ENCODE measurements at places on chromosomes 6 and 20.
A peak's percentile ranks its signal among the peaks of the same experiment; 100 is the strongest.

DNA sequence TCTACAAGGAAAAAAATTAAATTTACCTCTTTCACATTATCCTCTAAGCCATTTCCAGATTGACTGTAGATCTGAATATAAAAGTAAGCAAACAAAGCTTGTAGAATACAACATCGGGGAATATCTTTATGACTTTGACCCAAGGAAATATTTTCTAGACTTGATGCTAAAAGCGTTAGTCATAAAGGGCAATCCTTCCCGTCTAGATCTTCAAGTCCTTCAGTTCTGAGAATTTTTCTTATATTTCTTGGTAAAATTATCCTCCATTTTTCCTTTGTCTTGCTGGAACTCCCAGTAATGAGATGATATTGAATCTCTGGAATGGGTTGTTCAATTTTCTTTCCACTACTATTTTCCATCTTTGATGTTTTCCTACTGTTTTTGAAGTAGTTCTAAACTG, 77.8 kb upstream of the ZNF184 start:
- no peak for DNase-seq

DNA sequence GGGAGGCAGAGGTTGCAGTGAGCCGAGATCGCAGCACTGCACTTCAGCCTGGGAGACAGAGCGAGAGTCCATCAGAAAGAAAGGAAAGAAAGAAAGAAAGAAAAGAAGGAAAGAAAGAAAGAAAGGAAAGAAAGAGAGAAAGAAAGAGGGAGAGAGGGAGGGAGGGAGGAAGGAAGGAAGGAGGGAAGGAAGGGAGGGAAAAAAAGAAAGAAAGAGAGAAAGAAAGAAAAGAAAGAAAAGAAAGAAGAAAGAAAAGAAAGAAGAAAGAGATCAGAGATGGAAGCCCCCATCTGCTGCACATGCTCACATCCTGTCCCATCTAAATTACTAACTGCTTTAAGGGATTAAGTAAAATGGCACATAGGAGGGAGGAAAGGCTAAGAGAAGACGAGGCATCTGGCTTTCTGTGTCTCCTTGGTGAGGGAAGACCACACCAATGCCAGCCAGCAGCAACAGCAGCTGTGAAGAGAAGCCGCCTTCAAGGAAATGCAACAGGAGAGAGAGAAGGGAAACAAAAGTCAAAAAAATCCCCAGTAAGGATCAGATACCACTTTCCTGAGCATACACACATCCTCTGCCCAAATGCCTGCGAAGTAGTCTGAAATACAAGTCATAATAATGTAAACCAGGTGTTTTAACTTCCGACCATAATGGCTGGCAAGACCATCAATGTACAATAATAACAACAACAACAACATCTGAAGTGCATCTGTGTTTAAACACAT, 300.2 kb upstream of the JARID2 start:
- no peak for DNase-seq

- no peak for DNase-seq
These were observed 13.2 kb upstream of the SERPINB9 start for GRCh38 chr6:2916158-2916925.

GRCh38 chr6:4606821-4607704, 169.1 kb upstream of the CDYL start:
- DNase-seq = no peak

DNA sequence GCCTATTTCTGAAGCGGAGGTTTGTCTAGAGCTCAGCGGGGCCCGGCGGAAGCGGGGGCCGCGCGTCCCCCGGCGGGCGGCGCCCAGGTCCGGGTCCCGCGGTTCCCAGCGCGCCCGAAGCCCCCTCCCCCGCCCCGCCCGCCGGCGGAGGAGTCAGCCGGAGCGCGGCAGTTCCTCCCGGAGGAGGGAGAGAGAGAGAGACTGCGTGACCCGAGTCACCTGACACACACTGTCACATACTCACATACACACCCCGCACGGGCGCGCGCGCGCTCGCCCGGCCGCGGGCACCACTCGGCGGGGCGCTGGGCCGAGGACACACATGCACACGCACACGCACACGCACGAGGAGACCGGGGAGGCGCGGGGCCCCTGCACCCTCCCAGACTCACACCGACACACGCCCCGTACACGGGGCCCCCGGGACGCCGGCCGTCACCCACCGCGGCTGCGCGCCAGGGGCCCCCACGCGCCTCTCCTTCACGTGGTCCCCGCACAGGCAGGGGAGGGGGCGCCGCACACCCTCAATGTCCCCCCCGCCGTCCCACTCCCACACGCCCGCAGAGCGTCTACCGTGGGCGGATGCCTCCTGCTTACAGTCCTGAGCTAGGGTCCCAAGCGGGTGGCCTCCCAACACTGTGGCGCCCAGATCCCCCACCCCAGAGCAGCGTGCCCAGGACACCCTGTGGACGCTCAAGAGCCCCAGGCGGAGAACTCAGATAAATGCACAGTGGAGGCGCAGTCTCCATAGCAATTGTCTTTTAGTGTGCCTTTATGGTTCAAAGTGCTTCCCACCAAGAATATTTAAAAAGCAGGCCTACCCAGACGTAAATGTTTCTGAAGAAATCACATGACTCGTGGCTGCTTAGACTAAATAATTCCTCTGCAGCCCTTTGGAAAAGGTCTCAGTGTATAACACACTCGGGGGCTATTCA, at the start of gene RRAGD:
RRAGD (minus strand) TSS at position 203 of the 935 bp plus-strand sequence. CDS start 280 bp downstream, outside the sequence.
- peak; percentile 76 for DNase-seq

DNA sequence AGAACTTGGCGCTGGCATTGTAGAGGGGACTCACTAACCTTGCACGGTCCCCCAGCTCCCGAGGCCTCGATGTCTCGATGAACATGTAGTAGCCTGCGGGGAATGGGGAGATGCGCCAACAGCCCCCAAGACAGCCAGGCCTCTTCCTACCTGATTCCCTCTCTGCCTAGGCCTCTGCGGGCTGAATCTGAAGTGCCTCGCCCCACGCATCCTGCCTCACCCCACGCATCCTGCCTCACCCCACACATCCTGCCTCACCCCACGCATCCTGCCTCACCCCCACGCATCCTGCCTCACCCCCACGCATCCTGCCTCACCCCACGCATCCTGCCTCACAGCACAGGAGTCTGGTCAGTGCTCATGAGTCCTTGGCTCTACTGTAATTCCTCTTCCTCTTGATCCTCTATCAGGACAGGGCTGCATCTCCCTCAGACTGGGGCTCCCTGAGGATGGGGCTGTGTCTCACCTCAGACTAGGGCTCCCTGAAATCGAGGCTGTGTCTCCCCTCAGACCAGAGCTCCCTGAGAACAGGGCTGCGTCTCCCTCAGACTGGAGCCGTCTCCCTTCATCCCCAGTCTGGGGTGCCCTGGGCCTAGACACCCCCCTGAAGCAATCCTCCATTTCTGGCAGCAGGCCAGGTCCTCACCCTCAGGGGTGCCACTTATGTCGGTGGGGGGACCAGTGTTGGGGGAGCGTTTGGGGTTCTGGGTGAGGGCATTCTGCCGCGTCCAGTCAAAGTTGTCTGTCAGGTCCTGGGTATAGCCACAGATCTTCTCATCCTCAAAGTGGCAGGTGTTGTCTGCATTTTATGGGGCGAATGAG, 53.6 kb downstream of the MDGA1 start:
- DNase-seq = peak; percentile 59

DNA sequence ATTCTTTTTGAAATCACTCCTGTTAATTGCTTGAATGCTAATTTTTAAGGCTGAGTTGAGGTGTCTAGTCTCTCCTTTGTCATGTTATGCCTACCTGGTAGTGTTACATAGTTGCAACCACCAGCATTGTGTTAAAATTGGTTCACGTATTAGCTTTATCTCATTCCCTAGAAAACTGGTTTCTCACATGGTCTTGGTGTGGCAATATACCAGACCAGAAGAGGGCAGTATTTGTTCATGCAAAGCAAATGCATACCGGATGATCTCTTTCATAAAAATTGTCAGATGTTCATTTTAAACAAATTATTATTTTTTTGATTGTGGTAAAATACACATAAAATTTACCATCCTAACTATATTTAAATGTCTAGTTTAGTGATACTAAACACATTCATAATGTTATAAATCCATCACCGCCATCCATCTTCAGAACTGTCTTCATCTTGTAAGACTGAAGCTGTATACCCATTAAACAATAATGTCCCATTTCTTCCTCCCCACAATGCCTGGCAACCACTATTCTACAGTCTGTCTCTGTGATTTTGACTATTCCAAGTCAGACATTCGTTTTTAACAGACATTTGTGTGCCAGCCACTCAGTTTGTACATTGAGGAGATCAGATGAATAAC, 92.8 kb downstream of the ATRN start:
- DNase-seq = peak; percentile 9

- no peak for DNase-seq
These were observed 49.0 kb upstream of the TAGAP start for GRCh38 chr6:159093609-159094443.

- no peak for DNase-seq
These were observed 52.5 kb downstream of the ALDH5A1 start for GRCh38 chr6:24547243-24547642.

GRCh38 chr20:37315021-37315451, 25.6 kb downstream of the MANBAL start:
- DNase-seq = no peak
